ENCODE measurements at places on chromosomes 4 and X. TPM values are rescaled to one million over a fixed set of nuclear protein-coding genes. Genes with fewer than 3 reads are reported as not detected.

ZNF157 gene
- not detected for total RNA-seq

RHOXF1 gene
- total RNA-seq: not detected

RELL1 gene
- total RNA-seq: 7.7 TPM

HPGD gene
- 67.5 TPM for total RNA-seq

LIMCH1 gene
- total RNA-seq: 34.0 TPM

FAM184B gene
- 0.02 TPM for total RNA-seq

MAGEC3 gene
- total RNA-seq: not detected

IL9R gene
- 0.19 TPM for total RNA-seq

GSX2 gene
- total RNA-seq: not detected

SUPT20HL2 gene
- not detected for total RNA-seq

WNK3 gene
- total RNA-seq: 0.01 TPM

FAM9C gene
- 0.07 TPM for total RNA-seq

ZNF718 gene
- 0.55 TPM for total RNA-seq

SYNPO2 gene
- total RNA-seq: 0.98 TPM

BEND2 gene
- total RNA-seq: not detected

MAGEC1 gene
- not detected for total RNA-seq

PLRG1 gene
- total RNA-seq: 53.3 TPM

NRK gene
- total RNA-seq: not detected

CXorf65 gene
- total RNA-seq: not detected

TEX13B gene
- not detected for total RNA-seq

EXOSC9 gene
- 27.3 TPM for total RNA-seq

ANXA3 gene
- 60.1 TPM for total RNA-seq

MRFAP1 gene
- 252 TPM for total RNA-seq

CT45A2 gene
- total RNA-seq: not detected

ASB12 gene
- total RNA-seq: not detected

MAGEB2 gene
- total RNA-seq: not detected

MAGEA12 gene
- total RNA-seq: 0.15 TPM

DDX60 gene
- 2.8 TPM for total RNA-seq
